ENCODE measurements at places on chromosomes 16 and 17. TPM values are rescaled to one million over a fixed set of nuclear protein-coding genes. Genes with fewer than 3 reads are reported as not detected.

GRCh38 chr16:1080801-1081733 is 8.5 kb downstream of the SSTR5 start:
- H3K4me1 ChIP-seq: peaks cover 8% of the 10 kb centered on the region
- H3K27me3 ChIP-seq: peaks cover 18% of the 10 kb centered on the region
- no peak for DNase-seq

GRCh38 chr17:1498869-1499268 is 6.4 kb upstream of the MYO1C start:
- H3K36me3 ChIP-seq: no peaks in the 10 kb centered on the region
- H3K27me3 ChIP-seq: no peaks in the 10 kb centered on the region
- peak overlapping the region; percentile 66 for H3K27ac ChIP-seq
- DNase-seq: no peak
- H3K4me3 ChIP-seq: no peak overlapping the region
- H3K4me1 ChIP-seq: peaks cover 6% of the 10 kb centered on the region

DNA sequence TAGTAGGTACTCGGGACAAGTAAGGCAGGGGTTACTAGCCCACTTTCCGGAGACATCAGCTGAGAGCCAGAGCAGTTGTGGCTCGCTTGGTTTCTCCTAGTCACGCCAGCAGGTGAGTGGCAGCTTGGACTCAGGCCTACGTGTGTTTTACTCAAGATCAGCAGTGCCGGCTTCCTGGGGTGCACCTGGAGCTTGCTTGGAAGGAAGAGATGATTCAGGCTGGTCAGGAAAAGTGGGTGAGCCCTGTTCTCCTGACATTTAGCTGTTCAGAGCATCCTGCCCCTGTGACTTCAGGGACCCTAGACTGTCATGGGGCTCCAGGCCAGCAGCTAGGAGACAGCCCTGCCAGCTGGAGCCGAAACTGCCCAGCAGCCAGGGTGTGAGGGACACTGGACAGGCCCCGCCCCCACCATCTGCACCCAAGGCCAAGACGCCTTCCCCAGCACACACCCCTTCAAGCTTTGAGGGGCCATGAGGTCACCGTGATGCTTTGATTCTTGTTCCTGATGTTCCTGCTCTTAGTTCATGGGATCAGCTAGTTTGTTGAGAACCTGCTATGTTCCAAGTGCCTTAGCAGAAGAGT is 238.0 kb upstream of the CIBAR2 start:
- H3K27me3 ChIP-seq: no peaks in the 10 kb centered on the region
- no peak for DNase-seq
- H3K27ac ChIP-seq: peak overlapping the region; percentile 49
- peaks cover 13% of the 10 kb centered on the region for H3K36me3 ChIP-seq
- no peak overlapping the region for H3K4me3 ChIP-seq

GRCh38 chr16:72371307-72372086 is 199.5 kb upstream of the PMFBP1 start:
- no peak for DNase-seq
- H3K36me3 ChIP-seq: no peaks in the 10 kb centered on the region
- H3K4me3 ChIP-seq: peak overlapping the region; percentile 32
- H3K4me1 ChIP-seq: peaks cover 20% of the 10 kb centered on the region
- H3K27ac ChIP-seq: peak overlapping the region; percentile 19
- H3K27me3 ChIP-seq: no peaks in the 10 kb centered on the region

- H3K27me3 ChIP-seq: no peaks in the 10 kb centered on the region
- no peak for DNase-seq
- H3K4me3 ChIP-seq: no peak overlapping the region
- no peak overlapping the region for H3K27ac ChIP-seq
- no peaks in the 10 kb centered on the region for H3K4me1 ChIP-seq
- peaks cover 7% of the 10 kb centered on the region for H3K36me3 ChIP-seq
Measured at GRCh38 chr16:89122322-89122851, 28.7 kb downstream of the ACSF3 start.

GRCh38 chr17:80531400-80531799 is 13.2 kb upstream of the RPTOR start:
- H3K27ac ChIP-seq: no peak overlapping the region
- H3K4me3 ChIP-seq: no peak overlapping the region
- no peaks in the 10 kb centered on the region for H3K36me3 ChIP-seq
- peaks cover 12% of the 10 kb centered on the region for H3K27me3 ChIP-seq
- no peaks in the 10 kb centered on the region for H3K4me1 ChIP-seq

DNA sequence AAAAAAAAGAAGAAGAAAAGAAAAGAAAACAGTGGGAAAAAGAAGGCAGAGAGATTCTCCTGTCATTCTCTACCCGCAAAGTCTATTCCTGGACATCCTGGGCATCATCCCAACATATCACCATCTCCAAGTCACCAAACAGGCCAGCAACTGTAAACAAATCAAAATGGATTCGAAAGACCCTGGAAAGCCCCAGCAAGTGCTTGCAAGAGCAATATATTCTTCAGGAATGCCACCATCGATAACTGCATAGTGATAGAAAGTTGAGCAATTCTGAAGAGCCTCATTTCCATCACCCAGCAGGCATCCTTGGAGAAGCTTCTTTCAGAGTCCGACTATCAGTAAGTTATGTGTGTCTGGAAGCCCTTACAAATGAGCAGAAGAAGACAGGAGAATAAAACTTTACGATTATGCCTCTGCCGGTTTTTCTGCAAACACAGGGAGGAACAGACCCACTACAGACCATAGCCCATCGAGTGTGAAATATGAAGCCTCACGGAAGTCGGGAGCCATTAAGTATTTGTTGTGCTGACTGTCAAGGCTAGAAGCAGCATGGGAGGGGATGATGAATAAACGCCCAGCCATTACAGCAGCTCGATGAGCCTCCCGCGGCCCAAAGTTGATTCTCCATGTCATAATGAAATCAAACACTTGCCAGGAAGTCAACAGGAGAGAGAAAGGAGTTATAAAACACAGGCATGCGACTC is 64.5 kb upstream of the SEC14L1 start:
- peaks cover 43% of the 10 kb centered on the region for H3K27me3 ChIP-seq
- H3K27ac ChIP-seq: peak overlapping the region; percentile 10
- DNase-seq: no peak
- H3K36me3 ChIP-seq: no peaks in the 10 kb centered on the region
- peak overlapping the region; percentile 65 for H3K4me3 ChIP-seq
- peaks cover 22% of the 10 kb centered on the region for H3K4me1 ChIP-seq

DNA sequence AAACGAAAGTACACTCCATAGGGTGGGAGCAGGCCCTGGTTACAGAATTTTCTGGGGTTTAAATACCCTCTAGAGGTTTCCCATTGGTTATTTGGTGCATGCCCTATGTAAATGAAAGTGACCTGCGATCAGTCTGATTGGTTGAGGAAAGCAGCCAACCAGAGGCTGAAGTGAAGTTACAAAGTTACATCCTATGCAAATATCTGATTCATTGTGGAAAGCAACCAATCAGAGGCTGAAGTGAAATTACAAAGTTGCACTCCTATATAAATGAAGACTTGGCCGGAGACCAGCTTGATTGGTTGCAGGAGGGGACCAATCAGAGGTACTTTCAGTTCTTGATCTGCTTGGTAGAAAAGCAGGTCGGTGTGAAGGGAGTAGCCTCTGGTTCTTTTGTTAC is 24.4 kb downstream of the NAA60 start:
- peaks cover 25% of the 10 kb centered on the region for H3K4me1 ChIP-seq
- no peak overlapping the region for H3K4me3 ChIP-seq
- H3K27me3 ChIP-seq: no peaks in the 10 kb centered on the region
- DNase-seq: no peak
- H3K27ac ChIP-seq: no peak overlapping the region

GRCh38 chr16:20849589-20850390 is 43.5 kb downstream of the REXO5 start:
- peak overlapping the region; percentile 40 for H3K27ac ChIP-seq
- H3K27me3 ChIP-seq: no peaks in the 10 kb centered on the region

DNA sequence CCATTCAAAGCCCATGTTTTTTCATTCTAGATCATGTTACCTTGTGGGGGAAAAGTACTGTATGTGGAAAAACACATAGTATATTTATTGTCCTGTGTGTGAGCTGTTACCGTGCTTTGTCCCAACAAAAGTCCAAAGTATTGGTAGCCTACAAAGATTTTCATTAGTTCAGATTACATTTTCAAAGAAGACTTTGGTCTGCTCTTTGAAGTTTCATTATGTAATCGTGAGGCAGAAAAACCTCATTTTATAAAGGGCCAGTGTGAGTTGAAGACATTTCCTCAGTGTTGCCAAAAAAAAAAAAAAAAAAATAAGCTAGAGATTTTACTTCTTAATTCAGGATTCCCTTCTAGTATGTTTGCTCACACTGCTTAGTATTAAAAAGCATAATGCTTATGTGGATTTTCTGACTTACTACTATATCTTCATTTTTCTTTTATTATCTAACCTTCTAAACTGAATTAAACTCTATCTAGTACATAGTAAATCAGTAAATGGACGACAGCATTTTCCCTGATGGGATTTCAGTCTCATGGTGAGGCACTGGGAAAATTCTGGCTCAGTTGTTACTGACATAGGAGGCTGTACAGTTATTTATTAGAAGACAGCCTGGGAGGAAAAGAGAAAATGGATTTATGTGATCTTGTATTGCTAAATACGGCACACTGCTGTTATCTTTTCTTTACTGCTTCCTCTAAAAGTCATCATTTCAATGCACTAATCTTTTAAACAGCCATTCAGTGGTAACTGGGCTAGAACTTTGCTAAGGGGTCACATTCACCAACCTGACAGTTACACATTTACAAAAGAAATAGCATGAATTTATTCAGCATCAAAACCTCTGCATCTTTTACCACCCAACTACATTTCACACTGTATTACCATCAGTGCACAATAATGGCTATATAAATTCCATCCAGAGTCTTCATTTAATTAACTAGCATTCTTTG is 100.6 kb downstream of the STXBP4 start:
- H3K36me3 ChIP-seq: peaks cover 4% of the 10 kb centered on the region
- H3K4me3 ChIP-seq: no peak overlapping the region
- no peak for DNase-seq

DNA sequence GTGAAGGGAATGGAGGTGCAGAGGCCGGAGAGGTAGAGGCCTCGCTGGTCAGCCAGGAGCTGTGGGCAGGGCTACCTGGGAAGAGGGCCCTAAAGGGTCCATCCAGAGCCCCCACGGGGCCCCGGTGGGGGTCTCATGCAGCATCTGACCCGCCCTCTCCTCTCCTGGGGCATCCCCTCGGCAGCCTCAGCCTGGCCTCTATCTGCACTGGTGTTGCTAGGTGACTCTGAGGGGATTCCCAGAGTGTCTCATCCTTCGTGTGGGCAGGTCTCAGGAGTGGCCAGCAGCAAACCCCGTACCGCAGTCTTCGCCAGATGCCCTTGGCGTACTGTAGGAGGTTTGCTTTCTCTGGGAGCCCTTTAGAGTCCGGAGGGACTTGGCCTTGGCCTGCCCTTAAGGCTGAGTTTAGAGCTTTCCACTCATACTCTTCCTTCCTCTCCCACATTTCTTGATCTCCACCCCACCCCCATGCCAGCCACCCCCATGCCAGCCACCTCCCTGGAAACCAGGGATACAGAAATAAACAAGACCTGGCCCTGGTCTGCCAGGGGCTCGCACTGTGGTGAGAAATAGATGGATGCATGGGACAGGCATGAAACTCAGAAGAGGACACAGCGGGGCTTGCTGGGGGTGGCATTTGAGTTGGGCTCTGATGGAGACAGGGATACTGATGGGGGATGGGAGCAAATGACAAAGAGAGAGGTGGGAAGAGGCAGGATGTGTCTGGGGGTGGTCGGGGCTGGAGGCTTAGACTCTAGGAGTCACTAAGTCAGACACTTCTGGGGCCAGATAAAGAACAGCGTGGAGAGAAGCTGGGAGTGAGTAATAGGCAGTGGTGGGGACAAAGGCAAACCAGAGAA is 9.9 kb downstream of the SLC5A10 start:
- H3K27me3 ChIP-seq: peaks cover 3% of the 10 kb centered on the region
- DNase-seq: no peak
- peaks cover 27% of the 10 kb centered on the region for H3K4me1 ChIP-seq
- H3K27ac ChIP-seq: peak overlapping the region; percentile 84

DNA sequence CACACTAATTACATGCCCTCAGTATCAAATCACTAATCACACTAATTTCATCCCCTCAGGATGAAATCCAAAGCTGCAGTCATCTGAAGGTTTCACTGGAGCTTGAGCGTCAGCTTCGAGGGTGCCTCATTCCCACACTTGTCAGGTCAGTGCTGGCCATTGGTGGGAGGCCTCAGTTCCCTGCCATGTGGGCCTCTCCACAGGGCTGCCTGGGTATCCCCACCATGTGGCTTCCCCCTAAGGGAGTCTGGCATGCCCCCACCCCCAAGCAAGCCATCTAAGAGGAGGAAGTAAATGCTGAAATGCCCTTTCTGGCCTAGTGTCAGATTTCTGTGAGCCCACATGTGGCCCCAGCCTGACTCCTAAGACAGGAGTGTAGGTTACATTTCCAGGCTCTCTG is 78.6 kb upstream of the CDH5 start:
- H3K4me3 ChIP-seq: no peak overlapping the region
- DNase-seq: peak; percentile 51
- H3K36me3 ChIP-seq: no peaks in the 10 kb centered on the region
- peaks cover 8% of the 10 kb centered on the region for H3K27me3 ChIP-seq
- H3K4me1 ChIP-seq: peaks cover 4% of the 10 kb centered on the region
- H3K27ac ChIP-seq: no peak overlapping the region

The PFN1 gene
- total RNA-seq: 455 TPM

The PLXDC1 gene
- total RNA-seq: 1.7 TPM

The HBA1 gene
- total RNA-seq: not detected

The MT1F gene
- 5.9 TPM for total RNA-seq

The PRRT2 gene
- total RNA-seq: 15.1 TPM

The LRRC36 gene
- total RNA-seq: 0.38 TPM

All from type B pancreatic cell (in vitro differentiated cells).